ENCODE measurements at places on chromosomes 6 and 20.

- DNase-seq: peak; percentile 100
Observed at GRCh38 chr20:48697845-48698491, 129.8 kb downstream of the PREX1 start.

GRCh38 chr6:90350689-90351554, 54.3 kb upstream of the BACH2 start:
- DNase-seq: no peak

GRCh38 chr6:115071962-115072361, 729.1 kb upstream of the HS3ST5 start:
- DNase-seq: no peak

- DNase-seq: peak; percentile 72
Observed at GRCh38 chr20:44079291-44079690, 107.7 kb downstream of the JPH2 start.

- no peak for DNase-seq
Observed at GRCh38 chr6:166237617-166238016, 70.0 kb upstream of the TBXT start.

DNA sequence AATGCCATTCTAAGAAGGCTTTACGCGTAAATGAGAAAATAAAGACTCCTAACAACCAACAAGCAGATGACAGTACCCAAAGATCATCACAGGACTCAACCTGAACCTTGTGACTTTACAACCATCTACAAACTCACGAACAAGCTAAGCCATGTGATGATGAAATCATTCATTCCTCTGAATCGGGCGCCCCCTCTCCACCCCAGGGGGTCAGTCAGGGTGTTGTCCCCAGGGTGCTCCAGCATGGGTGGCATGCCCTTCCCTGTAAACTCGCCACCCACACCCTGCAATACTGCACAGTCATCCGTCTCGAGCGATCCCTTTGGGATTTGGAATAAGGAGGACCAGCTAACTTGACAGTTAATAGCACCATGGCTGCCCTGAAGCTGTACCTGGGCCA, 12.6 kb downstream of the SERPINB6 start:
- no peak for DNase-seq

DNA sequence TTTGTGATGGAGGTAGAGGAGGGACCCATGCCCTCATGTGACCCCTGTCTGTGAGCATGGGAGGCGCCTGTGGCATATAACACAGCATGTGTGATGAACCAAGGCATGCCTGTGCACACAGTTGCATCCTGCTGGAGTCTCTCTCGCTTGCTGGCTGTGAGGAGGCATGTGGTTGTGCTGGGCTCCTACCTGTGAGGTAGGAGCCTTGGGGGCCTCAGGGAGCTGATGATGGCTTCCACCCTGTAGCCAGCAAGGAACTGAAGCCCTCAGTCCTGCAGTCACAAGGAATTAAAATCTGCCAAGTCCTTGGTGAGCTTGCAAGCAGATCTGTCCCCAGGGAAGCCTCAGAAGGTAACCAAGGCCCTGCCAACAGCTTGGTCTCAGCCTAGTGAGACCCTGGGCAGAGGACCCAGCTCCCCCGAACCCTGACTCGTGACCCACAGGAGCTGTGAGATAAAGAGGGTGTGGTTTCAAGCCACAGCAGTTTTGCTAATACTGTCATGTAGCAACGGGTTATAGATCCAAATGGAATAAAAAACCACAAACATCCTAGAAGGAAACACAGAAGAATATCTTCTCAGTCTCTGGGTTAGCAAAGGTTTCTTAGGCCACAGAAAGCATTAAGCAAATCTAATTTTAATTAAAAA, 145.7 kb downstream of the WDR27 start:
- no peak for DNase-seq

- no peak for DNase-seq
Observed at GRCh38 chr6:149897015-149897697, 757 bp downstream of the RAET1E start.

GRCh38 chr6:138231381-138231886, 13.1 kb upstream of the PBOV1 start:
- no peak for DNase-seq

GRCh38 chr6:55836945-55837344, 38.4 kb downstream of the BMP5 start:
- DNase-seq: no peak

GRCh38 chr20:38021087-38021772, 12.0 kb downstream of the TTI1 start:
- DNase-seq: no peak

GRCh38 chr20:3681931-3682781, at the start of gene ADAM33:
Gene ADAM33 (minus strand): TSS chr20:3682010. CDS start chr20:3682004, 6 bp downstream.
- DNase-seq: no peak
